EH (cell line): ENCODE measurements at places on chromosomes 4 and X.

- DNase-seq: no peak
These were observed 1.0 kb downstream of the SLITRK4 start for GRCh38 chrX:143634663-143635455.

DNA sequence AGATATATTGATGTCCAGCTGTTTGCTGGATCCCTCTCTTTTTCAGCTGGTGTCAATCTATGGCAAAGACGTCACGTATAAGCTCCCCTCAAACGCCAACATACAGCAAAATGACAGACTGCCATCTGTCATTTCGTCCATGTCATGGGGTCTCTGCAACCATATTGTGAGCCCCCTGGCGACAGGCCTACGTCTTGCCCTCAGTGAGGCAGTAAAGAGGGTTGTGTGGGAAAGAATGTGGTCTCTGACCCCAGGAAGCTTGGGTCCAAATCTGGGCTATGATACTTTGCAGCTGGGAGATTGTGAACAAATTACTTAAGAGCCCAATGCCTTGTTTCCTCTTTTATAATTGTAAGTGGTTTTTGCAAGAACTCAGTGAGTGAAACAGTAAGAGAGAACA lies 7.4 kb downstream of the SUPT20HL2 start:
- no peak for DNase-seq

DNA sequence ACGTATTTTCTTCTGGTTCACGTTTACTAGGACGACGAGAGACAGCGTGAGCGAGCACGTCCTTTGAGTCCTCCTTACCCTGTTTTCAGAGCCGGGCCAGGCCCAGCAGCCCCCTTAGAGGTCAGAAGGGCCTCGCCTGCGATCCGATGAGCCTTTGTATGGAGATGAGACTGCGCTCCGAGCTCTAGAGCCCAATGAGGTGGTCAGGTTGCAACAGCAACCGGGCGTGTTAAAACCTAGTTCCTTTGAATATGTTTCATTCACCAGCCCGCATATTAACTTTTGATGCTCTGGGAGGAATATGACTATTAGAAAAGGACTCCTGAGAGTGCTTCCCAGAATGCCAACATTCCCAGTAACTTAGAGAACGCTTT lies 55.6 kb upstream of the TADA2B start:
- DNase-seq: peak; percentile 51

DNA sequence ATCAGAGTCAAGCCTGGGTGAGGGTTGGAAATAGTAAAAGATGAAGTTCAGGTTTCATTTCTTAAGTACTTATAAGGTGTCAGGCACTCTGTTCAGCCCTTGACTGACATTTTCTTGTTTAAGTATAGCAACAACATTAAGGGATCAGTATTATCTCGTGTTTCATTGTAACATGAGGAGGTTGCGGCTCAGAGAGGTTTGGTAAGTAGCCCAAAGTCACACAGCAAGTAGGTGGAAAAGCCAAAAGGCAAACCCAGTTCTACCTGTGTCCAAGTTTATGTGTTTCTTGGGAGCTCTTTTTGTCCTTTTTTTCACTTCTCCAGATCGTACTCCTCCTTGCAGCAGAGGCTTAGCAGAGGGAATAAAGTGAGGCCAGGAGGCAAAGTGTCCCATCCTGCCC lies 337.5 kb upstream of the KLF3 start:
- no peak for DNase-seq

DNA sequence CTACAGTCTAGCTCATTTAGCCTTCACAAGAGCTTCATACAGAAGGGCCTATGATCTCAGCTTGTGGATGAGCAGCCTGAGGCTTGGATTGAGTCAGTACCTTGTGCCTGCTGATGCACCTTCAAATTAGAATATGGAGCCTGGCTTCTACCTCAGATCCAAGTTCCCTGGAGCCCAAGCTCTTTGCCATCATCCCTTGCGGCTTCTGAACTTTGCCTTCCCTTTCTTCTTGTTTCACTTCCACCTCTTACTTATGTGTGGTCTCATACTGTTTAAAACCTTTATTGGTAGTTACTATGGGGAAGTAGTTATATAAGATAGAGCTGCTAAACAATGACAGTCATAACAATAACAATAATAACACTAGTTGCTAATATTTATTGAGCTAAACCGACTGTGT lies 84.3 kb upstream of the AFF2 start:
- no peak for DNase-seq

DNA sequence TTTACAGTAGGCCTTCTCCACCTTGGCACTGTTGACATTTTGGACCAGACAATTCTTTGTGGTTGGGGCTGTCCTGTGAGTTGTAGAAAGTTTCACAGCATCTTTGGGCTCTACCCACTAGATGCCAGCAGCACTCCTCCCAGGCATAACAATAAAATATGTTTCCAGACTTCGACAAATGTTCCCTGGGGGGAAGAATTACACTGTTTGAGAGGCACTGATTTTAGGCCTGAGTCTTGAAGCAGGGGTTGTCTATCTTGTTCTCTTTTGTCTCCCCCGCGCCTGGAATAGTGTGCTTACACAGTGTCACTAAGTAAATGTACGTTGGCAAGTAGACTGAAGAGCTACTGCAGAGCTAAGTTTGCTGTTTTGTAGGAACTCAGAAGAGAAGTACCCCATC lies 254.4 kb upstream of the BOD1L1 start:
- peak; percentile 58 for DNase-seq

GRCh38 chr4:10157478-10158332 lies 41.1 kb upstream of the WDR1 start:
- DNase-seq: peak; percentile 80

- peak; percentile 79 for DNase-seq
These were observed 8.1 kb downstream of the RIPPLY1 start for GRCh38 chrX:106894978-106895452.

- DNase-seq: no peak
These were observed 161.1 kb downstream of the KCTD8 start for GRCh38 chr4:44287505-44287904.

DNA sequence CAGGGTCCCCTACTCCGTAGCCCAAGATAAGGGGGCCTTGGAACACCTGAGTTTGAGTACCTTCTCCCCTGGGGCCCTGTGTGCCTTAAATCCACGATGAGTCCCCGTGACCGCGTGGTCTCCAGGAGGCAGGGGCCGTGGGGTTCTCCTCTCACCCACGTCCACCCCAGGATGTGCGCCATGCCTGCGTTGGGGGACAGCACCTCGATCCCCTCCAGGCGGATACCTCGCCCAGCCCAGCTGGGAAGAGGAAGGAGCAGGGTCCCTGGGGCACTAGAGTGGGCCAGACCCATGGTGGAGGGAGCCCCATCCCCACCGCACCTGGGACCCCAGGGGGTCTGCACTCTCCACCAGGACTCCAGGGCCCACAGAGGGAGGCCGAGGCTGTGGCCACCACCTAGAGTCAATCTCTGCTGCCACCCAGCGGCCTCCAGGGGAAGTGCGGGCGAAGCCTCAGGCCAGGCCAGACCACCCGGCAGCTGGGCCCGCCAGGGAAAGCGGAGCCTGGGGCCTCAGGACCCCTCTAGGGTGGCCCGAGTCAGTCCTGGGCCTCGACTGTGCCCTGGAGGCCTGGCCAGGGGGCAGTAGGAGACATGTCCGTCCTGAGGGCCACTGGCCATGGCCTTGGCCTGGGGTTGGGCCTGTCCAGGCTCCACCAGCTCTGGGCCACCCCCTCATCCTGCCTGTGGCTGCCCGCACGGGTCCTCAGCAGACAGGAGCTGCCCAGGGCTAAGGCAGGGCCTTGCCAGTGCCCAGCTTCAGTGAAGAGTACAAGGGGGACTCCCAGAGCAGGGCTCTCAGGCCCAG lies 55.0 kb downstream of the FAM53A start:
- DNase-seq: peak; percentile 50
